SK-MEL-5 (cell line): ENCODE measurements at places on chromosomes 12 and 14.

DNA sequence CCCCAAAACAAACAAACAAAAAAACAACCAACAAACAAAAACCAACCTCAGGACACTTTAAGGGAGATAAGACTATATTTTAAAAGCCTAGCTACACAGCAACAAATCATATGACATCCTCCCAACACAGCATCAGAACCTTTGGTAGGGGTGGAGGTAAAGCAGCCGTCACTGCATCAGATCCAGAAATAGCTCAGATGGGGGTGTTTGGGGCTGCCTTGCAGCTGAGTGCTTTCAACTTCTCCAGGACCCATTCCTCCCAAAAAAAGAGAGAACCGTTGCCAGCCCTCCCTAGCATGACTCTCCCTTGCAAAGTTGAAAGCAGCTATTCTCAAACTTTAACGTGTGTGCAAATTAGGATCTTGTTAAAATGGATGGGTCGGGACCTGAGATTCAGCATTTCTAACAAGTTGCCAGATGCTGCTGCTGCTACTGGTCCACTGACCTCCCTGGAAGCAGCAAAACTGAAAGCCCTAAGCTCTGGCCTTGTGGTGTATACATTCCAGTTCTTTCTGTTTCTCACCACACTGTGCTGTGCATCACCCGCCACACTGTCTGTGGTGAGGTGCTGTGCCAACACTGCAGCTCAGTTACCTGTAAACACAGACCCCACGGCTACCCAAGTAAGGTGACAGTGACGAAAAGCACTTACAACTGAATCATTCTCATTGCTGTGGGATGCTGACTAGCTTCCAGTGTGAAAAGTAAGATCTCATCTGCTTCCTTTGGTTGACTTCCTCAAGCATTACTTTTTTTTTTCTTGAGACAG is 54.0 kb downstream of the SLC38A1 start:
- DNase-seq: no peak

- no peak for DNase-seq
These were observed 22.8 kb upstream of the DHRS4 start for GRCh38 chr14:23930742-23931141.

DNA sequence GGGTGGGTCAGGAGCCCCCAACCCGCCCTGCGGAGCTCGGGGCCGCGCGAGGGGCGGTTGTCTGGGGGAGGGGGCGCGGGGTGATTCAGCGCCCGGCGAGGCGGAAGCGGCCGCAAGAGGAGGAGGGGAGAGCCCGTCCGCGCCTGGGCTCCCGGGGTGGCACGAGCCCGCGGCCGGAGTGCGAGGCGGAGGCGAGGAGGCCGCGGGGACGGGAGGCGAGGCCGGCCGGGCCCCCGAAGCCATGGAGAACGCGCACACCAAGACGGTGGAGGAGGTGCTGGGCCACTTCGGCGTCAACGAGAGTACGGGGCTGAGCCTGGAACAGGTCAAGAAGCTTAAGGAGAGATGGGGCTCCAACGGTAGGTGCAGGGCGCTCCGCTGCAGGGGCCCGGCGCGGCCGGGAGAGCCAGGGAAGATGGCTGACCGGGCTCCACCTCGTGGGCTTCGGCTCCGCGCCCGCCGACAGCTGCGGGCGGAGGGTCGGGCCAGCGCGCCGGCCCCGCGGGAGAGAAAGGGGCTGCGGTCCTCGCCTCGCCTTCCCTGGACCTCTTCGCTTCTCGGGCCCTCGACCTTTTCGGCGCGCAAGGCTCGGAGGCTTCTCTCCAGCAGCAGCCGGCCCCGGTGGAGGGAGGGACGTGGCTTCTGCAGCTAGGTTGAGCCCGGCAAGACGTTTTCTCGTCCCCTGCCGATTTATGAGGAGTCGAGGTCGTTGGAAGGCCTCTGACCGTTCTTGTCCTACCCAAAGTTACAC is 677 bp downstream of the ATP2A2 start:
- DNase-seq: peak; percentile 55

GRCh38 chr12:21695986-21696385 is 38.3 kb upstream of the LDHB start:
- no peak for DNase-seq

GRCh38 chr12:81759190-81760051 is at the start of gene PPFIA2:
Gene PPFIA2, minus strand, starts transcription at chr12:81759350.
- no peak for DNase-seq

DNA sequence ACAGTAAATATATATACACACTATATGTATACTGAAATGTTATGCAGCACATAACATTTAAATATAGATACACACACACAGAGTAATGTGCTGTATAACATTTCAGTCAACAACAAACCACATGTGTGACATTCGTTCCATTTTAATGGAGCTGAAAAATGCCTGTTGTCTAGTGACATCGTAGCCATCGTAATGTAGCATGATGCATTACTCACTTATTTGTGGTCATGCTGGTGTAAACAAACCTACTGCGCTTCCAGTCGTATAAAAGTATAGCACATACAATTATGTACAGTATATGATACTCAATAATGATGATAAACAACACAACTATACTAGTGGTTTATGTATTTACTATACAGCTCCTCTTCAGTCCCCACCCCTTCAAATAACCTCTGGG is 119.0 kb upstream of the SLC38A4 start:
- DNase-seq: no peak

DNA sequence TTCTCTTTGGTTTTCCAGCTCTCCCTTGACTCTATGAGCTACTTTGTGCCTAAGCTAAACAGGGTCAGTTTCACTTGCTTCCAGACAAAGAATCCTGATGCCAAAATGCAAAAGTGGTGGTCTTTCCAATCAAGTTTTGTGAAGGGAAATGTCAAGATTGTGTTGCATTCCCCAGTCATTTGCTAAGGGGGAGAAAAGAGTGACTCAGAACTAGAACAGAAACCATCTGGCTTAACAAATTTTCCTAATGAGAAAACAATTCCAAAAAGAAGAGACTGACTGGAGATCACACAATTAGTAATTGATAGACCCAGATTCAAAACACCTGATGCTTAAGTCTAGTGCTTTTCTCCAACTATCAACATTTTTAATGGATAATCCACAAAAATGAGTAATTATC is 235.1 kb upstream of the DIO2 start:
- no peak for DNase-seq
